ENCODE measurements at places on chromosomes 4 and X. TPM values are rescaled to one million over a fixed set of nuclear protein-coding genes. Genes with fewer than 3 reads are reported as not detected.
A peak's percentile ranks its signal among the peaks of the same experiment; 100 is the strongest.

GRCh38 chr4:1752284-1753041, 31.1 kb downstream of the TACC3 start:
- no peak overlapping the region for H3K27ac ChIP-seq
- no peaks in the 10 kb centered on the region for H3K36me3 ChIP-seq
- H3K4me1 ChIP-seq: peaks cover 7% of the 10 kb centered on the region
- no peak overlapping the region for H3K4me3 ChIP-seq
- peak; percentile 24 for DNase-seq

- no peaks in the 10 kb centered on the region for H3K27me3 ChIP-seq
- no peak overlapping the region for H3K4me3 ChIP-seq
- no peak overlapping the region for H3K27ac ChIP-seq
- DNase-seq: no peak
Observed at GRCh38 chr4:114038762-114039387, 59.4 kb upstream of the ARSJ start.

GRCh38 chr4:148444296-148445070, 2.3 kb upstream of the NR3C2 start:
- peaks cover 8% of the 10 kb centered on the region for H3K4me1 ChIP-seq
- peak; percentile 40 for DNase-seq
- peak overlapping the region; percentile 93 for H3K27ac ChIP-seq

- no peaks in the 10 kb centered on the region for H3K36me3 ChIP-seq
- H3K27ac ChIP-seq: no peak overlapping the region
- DNase-seq: no peak
- H3K4me1 ChIP-seq: no peaks in the 10 kb centered on the region
Observed at GRCh38 chr4:105956569-105956968, 61.3 kb downstream of the NPNT start.

- no peak for DNase-seq
Observed at GRCh38 chr4:141331534-141332358, 111.1 kb downstream of the ZNF330 start.

DNA sequence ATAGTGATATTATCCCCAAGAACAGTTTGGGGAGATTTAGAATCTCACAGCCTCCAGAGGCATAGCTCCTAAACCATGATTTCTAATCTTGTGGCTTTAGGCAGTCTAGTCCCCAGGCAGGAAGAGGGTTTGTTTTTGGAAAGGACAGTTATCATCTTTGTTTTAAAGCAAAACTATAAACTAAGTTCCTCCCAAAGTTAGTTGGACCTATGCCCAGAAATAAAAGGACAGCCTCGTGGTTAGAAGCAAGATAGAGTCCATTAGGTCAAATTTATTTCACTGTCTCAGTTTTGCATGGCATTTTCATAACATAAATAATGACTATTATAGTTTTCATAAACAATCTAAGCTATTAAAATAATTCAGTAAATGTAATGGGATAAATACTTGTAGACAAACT, 120.5 kb downstream of the MAGEC2 start:
- H3K4me3 ChIP-seq: no peak overlapping the region
- H3K4me1 ChIP-seq: no peaks in the 10 kb centered on the region
- no peak overlapping the region for H3K27ac ChIP-seq
- no peaks in the 10 kb centered on the region for H3K27me3 ChIP-seq

GRCh38 chrX:154411981-154412340, 622 bp downstream of the TAFAZZIN start:
- peak overlapping the region; percentile 68 for H3K4me3 ChIP-seq
- H3K36me3 ChIP-seq: no peaks in the 10 kb centered on the region
- peak overlapping the region; percentile 96 for H3K27ac ChIP-seq

DNA sequence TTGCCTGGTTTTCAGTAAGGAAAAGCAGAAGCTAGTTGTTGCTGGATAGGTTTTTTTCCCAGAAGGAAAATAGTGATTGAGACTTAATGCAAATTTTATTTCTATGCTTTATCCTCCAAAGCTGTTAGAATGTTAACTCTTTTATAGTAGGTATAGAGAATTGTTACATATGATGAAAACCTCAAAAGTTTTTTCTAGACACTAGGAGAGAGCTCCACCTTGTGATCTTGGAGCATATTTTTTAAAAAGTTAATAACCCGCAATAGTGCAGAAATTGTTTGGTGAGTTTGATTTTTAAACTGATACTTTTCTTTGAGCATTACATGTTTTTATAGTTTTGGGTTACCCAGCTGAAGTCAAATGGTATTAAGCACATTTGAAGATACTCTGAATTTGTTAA, 56.5 kb downstream of the STAG2 start:
- H3K4me3 ChIP-seq: no peak overlapping the region
- no peaks in the 10 kb centered on the region for H3K27me3 ChIP-seq
- DNase-seq: no peak
- peaks cover 14% of the 10 kb centered on the region for H3K4me1 ChIP-seq
- H3K36me3 ChIP-seq: no peaks in the 10 kb centered on the region
- H3K27ac ChIP-seq: no peak overlapping the region

GRCh38 chrX:84156821-84157220, 31.2 kb downstream of the RPS6KA6 start:
- DNase-seq: no peak
- H3K36me3 ChIP-seq: no peaks in the 10 kb centered on the region
- no peak overlapping the region for H3K4me3 ChIP-seq
- H3K27me3 ChIP-seq: no peaks in the 10 kb centered on the region
- no peak overlapping the region for H3K27ac ChIP-seq

GRCh38 chr4:139246166-139246565, 33.9 kb downstream of the MGARP start:
- H3K27ac ChIP-seq: no peak overlapping the region
- H3K27me3 ChIP-seq: no peaks in the 10 kb centered on the region
- H3K36me3 ChIP-seq: no peaks in the 10 kb centered on the region
- DNase-seq: no peak
- no peaks in the 10 kb centered on the region for H3K4me1 ChIP-seq
- no peak overlapping the region for H3K4me3 ChIP-seq

SERPINA7 gene
- total RNA-seq: not detected

CSN1S1 gene
- total RNA-seq: 0.79 TPM

FRAS1 gene
- 9.7 TPM for total RNA-seq

KCND1 gene
- total RNA-seq: 0.96 TPM

MAGEA2B gene
- not detected for total RNA-seq

ITM2A gene
- total RNA-seq: 7.5 TPM
